NCI-H1417 (cell line): ENCODE measurements at places on chromosomes 6 and 20.

DNA sequence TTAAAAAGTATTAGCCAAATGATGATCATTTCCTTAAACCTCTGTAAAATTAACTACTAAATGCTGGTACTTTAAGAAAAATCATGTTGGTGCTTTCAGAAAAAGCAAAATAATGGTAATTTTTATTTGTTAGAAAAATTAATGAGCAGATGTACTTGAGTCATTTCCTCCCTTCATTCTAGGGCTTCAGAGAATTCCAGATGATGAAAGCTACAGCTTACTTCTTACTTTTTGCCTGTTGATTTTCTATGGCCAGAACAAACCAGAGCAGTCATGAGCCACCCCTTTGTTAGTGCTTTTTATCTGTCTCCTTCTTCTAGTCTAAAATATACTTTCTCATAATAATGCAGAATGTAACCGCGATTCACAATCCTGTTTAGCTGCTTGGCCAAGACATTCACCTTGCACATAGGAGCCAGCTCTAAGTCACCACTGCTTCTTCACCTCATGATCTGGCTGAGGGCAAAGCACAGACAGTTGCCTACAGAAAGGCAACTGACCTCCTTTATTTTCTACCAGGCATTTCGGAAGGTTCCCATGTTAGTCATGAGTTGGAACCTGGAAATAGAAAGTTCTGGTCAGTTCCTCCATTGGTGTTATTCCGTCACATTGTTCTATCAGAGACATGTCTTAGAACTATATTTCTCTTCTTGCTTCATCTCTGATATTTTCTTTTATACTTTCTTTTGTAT lies 43.5 kb upstream of the TINAG start:
- DNase-seq: no peak

- no peak for DNase-seq
Observed at GRCh38 chr20:55761100-55761499, 244.2 kb downstream of the CBLN4 start.

DNA sequence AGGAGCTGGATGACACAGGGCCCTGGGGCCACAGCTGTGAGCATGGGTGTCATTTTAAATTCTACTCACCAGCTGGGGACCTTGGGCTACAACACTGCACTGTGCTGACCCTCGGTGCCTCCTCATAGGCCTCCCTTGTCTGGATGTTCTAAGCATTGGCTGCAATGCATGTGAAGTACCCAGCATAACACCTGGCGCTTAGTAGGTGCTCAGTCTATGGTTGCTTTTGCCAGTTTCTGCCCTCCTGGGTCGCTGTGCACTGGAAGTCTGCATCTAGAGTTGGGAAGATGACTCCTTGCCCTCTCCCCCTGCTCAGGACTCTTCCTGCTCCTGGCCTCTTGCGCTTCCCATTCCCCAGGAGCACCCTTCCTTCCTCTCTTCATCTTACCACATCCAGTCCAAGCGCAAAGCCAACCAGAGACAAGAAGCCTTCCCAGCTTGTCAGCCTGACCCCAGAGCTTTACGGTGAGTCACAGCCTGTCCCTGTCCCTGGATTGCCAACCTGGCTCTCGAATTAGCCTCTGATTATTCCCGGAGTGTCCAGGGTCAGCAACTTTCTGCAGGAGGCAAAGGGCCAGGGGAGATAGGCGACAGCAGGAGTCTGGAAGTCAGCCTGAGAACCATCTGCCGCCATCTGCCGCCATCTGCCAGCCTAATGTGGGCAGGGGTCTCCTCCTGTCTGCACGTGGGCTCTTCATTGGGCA lies 8.8 kb downstream of the SLC13A3 start:
- DNase-seq: no peak

DNA sequence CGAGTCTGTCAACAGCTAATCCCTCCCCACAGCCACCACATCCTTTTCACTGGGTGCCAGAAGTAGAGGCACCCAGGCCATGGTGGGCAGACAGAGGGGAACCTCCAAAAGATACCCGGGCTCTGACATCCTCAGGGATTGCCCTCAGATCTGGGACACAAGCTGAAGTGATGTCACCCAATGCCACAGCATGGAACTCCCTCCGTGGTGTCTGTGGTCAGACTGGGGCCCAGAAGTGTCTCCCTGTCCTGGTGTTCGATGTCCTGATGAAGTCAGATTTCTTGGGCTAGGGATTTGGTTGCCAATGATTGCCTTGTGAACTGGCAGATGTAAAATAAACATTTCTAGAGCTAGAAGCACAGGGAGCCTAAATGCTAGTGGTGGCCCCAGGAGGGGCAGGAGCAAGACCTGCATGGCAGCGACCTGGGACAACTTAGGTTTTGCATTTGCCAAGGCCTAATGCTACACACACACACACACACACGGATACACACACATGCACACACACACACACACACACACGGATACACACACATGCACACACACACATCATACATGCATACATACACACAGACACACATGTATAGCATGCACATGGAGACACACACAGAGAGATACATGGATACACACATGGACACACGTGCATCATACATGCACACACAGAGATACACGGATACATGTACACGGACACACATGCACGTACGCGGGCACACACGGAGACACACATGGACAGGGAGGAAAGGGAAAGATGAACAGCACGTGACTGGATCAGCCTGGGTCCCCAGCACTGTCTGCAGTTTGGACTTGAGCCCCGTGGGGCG lies 221.0 kb downstream of the NFATC2 start:
- DNase-seq: no peak

GRCh38 chr6:165846123-165846966 lies 183.3 kb upstream of the PDE10A start:
- no peak for DNase-seq

GRCh38 chr6:134937426-134937825 lies 12.5 kb downstream of the ALDH8A1 start:
- DNase-seq: no peak

DNA sequence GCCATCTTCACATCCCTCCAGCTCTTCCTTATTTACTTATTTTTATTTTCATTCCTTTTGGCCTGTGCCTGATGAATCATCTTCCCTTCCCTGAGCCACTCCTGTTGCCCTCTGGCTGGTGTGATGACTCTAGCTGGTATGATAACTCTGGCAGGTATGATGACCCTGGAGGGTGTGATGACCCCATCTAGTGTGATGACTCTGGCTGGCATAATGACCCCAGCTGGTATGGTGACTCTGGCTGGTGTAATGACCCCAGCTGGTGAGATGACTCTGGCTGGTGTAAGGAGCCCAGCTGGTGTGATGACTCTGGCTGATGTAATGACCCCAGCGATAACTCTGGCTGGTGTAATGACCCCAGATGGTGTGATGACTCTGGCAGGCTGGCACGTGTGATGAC lies 426.8 kb downstream of the QKI start:
- no peak for DNase-seq

DNA sequence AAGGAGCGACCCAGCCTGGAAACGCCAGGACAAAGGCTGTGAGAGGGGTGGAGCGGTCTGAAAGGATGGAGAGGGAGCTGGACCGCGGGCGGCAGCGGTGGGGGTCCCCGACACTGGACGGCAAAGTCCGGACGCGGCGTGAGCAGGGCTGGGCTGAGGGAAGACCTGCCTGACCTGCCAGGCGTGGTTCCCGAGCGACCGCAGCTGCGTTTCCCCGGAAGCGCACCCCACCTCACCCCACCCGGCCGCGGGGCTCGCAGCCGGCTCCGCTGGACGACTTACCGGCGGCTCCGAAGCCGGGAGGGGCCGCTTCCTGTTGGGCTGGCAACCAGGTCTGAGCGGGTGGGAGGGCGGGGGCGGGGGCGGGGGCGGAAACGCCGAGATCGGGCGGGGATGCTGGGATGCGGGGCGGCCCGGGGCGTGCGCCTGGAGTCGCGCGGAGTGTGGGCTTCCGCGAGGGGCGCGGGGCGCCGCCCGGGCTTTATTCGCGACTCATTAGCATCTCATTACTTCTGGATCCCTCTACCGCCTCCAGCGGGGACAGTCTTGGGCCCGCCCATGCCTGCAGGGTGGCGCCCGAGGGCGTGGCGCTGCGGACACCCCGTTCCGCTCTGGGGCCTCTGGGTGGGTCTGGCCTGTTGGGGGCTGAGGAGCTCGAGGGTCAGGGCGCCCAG lies at the start of gene MICAL1:
TSS of gene MICAL1 (minus strand) at position 336 of the 674 bp plus-strand sequence. CDS start 1,576 bp downstream, outside the sequence.
- peak; percentile 79 for DNase-seq

GRCh38 chr20:51162015-51162414 lies 139.1 kb upstream of the KCNG1 start:
- DNase-seq: no peak

GRCh38 chr20:58001946-58002345 lies 226.5 kb downstream of the ANKRD60 start:
- no peak for DNase-seq

GRCh38 chr20:22569353-22569752 lies 15.0 kb downstream of the FOXA2 start:
- no peak for DNase-seq

- DNase-seq: no peak
Observed at GRCh38 chr20:36526521-36527011, 14.8 kb upstream of the MYL9 start.

GRCh38 chr6:56689114-56689513 lies 46.4 kb upstream of the DST start:
- no peak for DNase-seq

DNA sequence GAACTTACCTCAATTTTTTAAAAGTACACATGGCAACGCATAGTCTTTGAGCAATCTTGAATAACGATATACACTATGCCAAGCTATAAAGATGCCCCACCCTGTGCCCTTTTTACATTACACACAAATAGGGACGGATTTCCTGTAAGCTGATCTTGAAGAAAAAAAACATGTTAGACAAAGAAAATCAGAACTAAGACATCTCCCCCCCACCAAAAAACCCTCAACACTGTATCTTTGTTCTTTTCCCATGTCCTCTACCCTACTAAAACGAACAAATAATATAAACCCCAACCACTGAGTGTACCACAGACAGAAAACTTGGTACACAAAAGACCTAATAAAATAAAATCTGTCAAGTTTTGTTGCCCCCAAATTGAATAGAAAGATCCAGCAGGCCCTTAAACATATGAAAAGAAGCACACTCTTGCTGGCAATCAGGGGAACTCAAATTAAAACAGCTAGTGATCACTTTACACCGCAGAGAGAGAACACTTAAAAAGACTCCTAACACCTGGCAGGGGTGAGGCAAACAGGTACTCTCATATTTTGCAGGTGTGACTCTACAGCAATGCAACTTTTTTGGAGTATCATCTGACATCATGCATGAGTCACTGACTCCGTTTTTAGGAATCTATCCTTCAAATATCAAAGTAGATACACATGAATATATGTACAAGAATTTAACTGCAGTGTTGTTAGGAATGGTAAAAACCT lies 29.6 kb downstream of the BACH2 start:
- DNase-seq: no peak

DNA sequence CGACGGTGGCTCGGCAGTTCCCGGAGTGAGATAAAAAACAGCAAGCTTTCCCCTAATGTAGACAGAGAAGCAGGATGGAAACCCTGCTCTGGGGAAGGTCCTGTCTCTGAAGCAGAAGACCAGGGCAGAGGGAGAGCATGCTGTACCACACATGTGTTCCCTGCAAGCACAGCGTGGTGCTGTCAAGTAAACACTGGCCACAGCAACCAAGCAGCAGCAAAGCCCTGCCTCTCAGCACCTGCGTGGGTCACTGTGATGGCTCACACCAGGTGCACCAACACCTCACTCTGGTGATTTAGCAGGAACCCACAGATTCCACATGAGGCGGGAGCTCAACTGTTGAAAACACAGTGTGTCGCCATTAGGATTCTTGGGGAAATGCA lies 65.2 kb upstream of the TXNDC5 start:
- DNase-seq: peak; percentile 38

GRCh38 chr6:125271486-125272159 lies 30.1 kb downstream of the HDDC2 start:
- no peak for DNase-seq

DNA sequence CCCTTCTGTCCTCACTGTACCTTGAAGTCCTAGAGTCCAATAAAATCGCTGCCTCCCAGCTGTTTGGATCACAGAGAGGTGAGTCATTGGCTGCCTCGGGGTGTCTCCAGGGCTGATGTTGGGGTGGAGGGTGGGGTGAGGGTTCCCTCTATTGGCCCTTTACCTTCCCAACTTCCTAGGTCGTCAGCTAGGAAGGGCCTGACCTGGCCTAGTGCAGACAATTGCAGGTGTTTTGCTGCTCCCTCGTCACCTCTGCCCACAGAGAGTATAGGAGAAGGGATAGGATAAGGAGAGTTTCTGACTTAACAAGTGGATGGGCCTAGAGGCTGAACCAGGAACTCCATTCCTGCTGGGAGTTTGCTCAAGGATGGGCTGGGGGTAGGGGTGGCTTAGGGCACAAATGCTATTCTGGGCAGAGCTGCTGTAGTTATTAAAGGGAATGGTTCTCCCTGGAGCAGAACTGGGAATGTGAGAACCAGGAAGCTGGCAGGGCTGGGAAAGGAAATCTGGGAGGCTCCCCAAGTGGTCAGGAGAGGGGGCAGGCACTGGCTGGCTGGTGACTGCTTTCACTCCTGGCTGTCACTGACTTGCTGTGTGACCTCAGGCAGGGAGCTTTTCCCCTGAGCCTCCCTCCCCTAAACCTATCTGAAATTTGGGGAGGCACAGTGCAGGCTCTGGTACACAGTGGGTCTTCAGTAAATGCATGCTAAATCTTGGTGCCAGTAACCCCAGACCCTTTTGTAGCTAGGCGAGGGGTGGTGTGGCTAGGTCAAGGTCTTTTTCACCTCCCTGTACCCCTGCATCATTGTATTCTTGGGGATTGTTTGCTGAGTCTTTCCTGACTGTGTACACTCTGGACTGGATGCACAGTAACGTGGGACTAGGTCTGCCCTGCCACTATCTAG lies 1.5 kb downstream of the TP53INP2 start:
- peak; percentile 71 for DNase-seq

GRCh38 chr6:1745814-1746213 lies 136.1 kb downstream of the FOXC1 start:
- DNase-seq: peak; percentile 89

DNA sequence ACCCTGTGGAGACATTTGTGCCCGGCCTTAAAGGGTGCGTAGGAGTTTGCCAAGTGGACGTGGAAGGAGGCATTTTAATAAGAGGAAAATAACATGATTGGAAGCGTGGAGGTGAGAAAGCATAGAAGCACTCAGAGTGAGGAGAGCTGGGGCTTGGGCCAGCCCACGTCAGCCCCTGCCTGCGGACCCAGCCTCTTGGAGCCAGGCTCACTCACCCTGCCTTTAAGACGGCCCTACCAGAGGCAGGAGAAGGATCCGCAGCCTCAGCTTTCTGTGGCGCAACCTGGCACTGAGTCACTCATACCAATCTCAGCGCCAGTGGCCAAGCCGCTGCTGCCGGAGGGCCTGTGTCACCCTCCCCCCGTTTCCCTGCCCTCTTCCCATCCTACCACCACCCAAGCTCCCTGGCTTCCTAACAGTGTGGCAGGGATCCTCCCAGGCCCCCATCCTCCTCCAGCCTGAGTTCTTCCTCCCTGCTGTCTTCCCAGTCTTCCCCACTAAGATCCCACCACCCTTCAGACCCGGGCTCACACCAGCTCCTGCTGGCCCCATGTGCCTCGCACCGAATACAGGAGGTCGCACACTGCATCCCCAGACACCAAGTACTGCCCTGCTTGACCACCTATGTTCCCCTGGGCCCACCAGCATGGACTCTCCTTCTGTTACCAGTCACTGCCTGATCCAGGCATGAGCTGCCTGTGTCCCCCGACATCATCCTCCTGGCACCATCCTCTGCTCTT lies 285.2 kb downstream of the UST start:
- DNase-seq: no peak

- no peak for DNase-seq
Observed at GRCh38 chr20:34875642-34876405, 588 bp upstream of the ACSS2 start.
